ENCODE measurements at places on chromosomes 11 and 22. TPM values are rescaled to one million over a fixed set of nuclear protein-coding genes. Genes with fewer than 3 reads are reported as not detected.
A peak's percentile ranks its signal among the peaks of the same experiment; 100 is the strongest.

Gene ARHGEF17
- not detected for total RNA-seq

DNA sequence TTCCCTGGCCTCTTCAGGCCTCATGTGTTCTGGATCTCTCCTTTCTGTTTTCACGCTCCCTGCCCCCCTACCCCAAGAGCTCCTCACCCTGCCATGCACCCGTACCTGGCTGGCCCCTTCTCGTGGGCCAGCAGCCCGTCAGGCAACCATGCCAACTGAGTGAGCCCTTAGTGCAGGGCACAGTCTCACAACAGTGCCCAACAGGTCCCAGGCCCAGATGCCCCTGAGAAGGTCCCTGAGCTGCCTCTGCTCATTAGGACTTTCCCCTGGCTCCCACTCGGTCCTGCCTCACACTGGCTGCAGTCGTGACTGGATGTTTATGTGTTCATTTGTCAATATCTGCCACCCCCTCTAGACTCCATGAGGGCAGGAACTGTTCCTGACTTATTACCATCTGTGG, 44.8 kb upstream of the IGSF9B start:
- H3K27ac ChIP-seq: no peak overlapping the region
- H3K4me3 ChIP-seq: no peak overlapping the region
- no peaks in the 10 kb centered on the region for H3K4me1 ChIP-seq

GRCh38 chr11:7072401-7073028, 16.3 kb upstream of the RBMXL2 start:
- no peaks in the 10 kb centered on the region for H3K4me1 ChIP-seq
- H3K4me3 ChIP-seq: no peak overlapping the region
- H3K27ac ChIP-seq: no peak overlapping the region
- H3K36me3 ChIP-seq: no peaks in the 10 kb centered on the region

DNA sequence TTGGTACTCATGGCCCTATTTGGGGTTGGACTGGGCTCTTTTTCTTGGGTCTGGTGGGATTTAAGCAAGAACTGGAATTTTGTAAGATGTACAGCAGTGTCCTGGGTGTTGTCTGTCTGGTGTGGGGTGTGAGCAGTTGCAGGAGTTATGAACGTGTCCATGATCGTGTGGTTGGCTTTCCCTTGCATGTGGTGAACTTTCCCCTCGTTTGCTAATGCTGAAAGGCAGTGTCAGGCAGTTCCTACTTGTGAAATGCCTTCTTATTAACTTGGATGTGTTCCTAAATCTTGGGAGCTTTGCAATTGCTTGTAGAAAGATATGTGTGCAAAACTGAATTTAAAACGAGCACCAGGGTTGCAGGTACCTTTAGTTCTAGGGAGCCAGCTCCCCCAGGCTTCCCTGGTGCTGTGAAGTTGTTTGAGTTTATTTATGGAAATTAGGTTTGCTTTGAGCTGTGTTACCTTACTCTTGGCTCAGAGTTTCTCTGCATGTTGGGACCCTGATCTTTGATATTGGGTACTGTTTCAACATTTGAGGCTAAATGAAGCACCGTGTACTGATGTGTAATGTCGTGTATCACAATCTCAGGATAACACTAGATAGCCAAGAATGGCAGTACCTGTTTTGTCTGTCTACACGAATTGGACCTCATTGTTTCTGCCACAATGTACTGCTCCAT, 35.8 kb upstream of the HSD17B12 start:
- peak overlapping the region; percentile 89 for H3K27ac ChIP-seq
- H3K4me3 ChIP-seq: peak overlapping the region; percentile 94
- H3K36me3 ChIP-seq: peaks cover 8% of the 10 kb centered on the region
- peaks cover 14% of the 10 kb centered on the region for H3K4me1 ChIP-seq
- H3K27me3 ChIP-seq: peaks cover 10% of the 10 kb centered on the region

DNA sequence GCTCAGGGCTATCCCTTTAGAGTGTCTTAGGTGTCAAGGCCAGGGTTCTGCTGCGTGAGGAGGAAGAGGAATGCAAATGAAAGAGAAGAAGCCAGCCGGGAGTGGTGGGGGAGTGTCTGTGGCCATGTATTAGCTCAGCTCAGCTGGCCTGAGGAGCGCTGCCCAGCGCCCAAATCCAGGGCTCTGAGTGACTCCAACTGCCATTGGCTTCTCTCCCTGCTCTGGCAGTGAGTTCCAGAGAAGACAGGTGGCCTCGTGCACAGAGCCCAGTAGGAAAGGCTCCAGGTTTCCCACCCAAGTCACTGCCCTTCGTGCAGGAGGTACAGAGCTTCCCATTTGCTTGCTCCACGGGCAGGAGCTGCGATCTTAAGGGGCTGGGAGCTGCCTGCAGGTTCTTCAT, 302.0 kb downstream of the KIRREL3 start:
- DNase-seq: no peak
- no peak overlapping the region for H3K27ac ChIP-seq
- no peak overlapping the region for H3K4me3 ChIP-seq

GRCh38 chr22:44246615-44247326, 66.0 kb downstream of the SHISAL1 start:
- no peak overlapping the region for H3K4me3 ChIP-seq
- H3K36me3 ChIP-seq: no peaks in the 10 kb centered on the region
- no peak overlapping the region for H3K27ac ChIP-seq
- DNase-seq: no peak

GRCh38 chr11:65329478-65329877, 4.2 kb upstream of the DPF2 start:
- DNase-seq: no peak
- peaks cover 4% of the 10 kb centered on the region for H3K27me3 ChIP-seq
- no peak overlapping the region for H3K27ac ChIP-seq
- H3K36me3 ChIP-seq: peaks cover 3% of the 10 kb centered on the region
- H3K4me1 ChIP-seq: peaks cover 11% of the 10 kb centered on the region
- H3K4me3 ChIP-seq: no peak overlapping the region

Gene IGSF22
- not detected for total RNA-seq

GRCh38 chr22:48210198-48210580, 1447.7 kb downstream of the TBC1D22A start:
- no peaks in the 10 kb centered on the region for H3K4me1 ChIP-seq
- H3K27ac ChIP-seq: no peak overlapping the region
- H3K36me3 ChIP-seq: no peaks in the 10 kb centered on the region
- DNase-seq: no peak
- no peak overlapping the region for H3K4me3 ChIP-seq

DNA sequence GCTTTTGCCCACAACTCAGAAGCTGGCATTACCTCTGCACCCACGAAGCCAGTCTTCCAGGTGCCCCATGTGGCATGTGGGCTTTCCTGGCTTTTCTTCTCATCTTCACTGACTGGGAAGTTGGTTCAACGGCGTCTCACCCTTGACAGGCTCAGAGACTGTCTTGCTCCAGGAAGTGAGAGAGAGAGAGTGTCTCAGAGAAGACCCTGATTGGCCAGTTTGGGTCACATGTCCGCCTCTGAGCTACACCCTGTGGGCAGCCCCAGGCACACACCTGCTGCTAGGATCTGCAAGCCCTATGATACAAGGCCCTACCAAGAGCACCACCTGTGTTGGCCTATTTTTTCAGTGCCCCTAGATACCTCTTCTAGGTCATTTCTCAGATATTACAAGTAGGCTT, 39.0 kb downstream of the RTL6 start:
- H3K36me3 ChIP-seq: peaks cover 9% of the 10 kb centered on the region
- H3K27me3 ChIP-seq: no peaks in the 10 kb centered on the region
- no peak overlapping the region for H3K4me3 ChIP-seq
- no peak overlapping the region for H3K27ac ChIP-seq

DNA sequence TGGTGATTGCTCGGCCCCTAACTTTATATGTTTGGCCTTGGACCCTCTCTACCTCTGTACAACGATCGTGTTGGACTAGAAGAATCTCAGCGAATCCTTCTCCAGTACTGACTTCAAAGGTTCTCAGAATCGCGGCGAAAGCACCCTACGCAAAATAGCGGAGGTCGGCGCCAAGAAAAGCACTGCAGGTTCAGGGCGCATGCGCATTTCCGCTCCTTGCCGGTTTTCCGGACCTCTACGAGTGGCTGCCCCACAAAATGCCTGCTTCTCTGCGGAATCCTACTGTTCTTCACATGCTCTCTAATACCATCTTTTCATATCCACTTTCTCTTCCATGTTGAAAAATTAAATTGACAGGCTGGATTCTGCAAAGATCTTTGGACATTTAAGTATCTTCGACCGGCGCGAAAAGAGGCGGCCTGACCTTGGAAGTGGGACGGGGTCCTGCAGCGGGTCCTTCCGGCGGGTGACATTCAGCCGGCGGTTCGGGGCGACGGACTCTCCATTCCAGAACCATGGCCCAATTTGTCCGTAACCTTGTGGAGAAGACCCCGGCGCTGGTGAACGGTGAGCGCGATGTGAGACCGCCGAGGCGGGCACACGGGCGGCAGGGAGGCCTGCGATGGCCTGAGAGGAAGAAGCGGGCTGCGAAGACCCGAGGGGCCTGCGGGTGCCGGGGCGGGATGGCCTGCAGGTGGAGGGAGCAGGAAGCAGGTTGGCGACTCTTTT, at the start of gene ATP5MG:
ATP5MG (plus strand) TSS at position 456 of the 729 bp plus-strand sequence; CDS start at position 516, 60 bp downstream.
- H3K27ac ChIP-seq: peak within 1 kb of the TSS; percentile 100
- H3K27me3 ChIP-seq: no peaks in the 10 kb centered on the region
- peaks cover 56% of the 10 kb centered on the region for H3K36me3 ChIP-seq
- peak; percentile 96 for DNase-seq

GRCh38 chr22:49749885-49750510, 77.7 kb downstream of the BRD1 start:
- H3K27me3 ChIP-seq: peaks cover 7% of the 10 kb centered on the region
- H3K4me3 ChIP-seq: no peak overlapping the region
- H3K4me1 ChIP-seq: no peaks in the 10 kb centered on the region
- no peak for DNase-seq
- no peak overlapping the region for H3K27ac ChIP-seq

GRCh38 chr22:37018815-37019308, 385 bp downstream of the TST start:
- DNase-seq: no peak
- H3K36me3 ChIP-seq: no peaks in the 10 kb centered on the region
- peaks cover 2% of the 10 kb centered on the region for H3K27me3 ChIP-seq
- peak overlapping the region; percentile 74 for H3K4me3 ChIP-seq
- peaks cover 24% of the 10 kb centered on the region for H3K4me1 ChIP-seq
- H3K27ac ChIP-seq: peak overlapping the region; percentile 52

Gene BUD13
- total RNA-seq: 39.5 TPM

DNA sequence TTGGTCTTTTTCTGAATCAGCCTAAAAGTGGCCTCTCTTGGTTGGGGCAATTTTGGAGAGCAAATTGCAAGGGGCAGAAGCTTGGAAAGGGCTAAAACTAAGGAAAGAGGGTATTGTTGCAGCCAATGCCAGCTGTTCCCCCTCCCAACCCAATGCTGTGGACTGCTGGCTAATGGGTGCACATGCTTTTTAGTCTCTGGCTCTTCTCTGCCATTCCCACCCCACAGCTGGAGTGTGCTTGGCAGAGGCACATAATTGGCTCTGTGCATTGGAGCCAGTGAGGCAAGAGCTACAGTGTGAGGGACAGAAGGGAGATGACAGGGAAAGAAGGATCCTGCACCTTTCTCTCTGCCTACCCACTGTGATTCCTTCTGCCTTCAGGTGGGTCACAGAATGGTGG, 140.0 kb downstream of the NECTIN1 start:
- no peak overlapping the region for H3K27ac ChIP-seq
- no peaks in the 10 kb centered on the region for H3K36me3 ChIP-seq
- no peak overlapping the region for H3K4me3 ChIP-seq
- peaks cover 23% of the 10 kb centered on the region for H3K27me3 ChIP-seq
- DNase-seq: no peak
